ENCODE measurements at places on chromosomes 6 and 20.

GRCh38 chr20:16583474-16583873, 10.2 kb upstream of the KIF16B start:
- no peak for DNase-seq

DNA sequence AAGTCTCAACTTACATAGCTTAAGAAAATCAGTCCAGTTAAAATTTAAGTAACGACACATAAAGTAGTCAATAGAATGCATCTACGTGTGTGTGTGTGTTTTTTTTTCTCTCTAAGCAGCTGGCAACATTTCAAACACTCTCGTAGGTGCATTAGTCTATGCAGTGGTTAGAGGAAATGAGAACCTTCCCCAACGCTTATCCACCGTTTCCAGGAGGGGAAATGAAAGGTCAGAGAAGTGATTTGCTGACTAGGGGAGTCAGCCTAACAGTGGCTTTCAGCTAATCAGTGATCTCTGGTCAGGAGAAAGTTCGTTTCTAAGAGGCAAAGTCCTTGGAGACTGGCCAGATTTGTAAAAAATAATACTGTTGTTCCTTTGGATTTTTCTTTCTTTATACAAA, 806.6 kb downstream of the C6orf118 start:
- DNase-seq, result no peak

- DNase-seq, result no peak
These were observed 37.5 kb upstream of the SMOC2 start for GRCh38 chr6:168403370-168404005.

DNA sequence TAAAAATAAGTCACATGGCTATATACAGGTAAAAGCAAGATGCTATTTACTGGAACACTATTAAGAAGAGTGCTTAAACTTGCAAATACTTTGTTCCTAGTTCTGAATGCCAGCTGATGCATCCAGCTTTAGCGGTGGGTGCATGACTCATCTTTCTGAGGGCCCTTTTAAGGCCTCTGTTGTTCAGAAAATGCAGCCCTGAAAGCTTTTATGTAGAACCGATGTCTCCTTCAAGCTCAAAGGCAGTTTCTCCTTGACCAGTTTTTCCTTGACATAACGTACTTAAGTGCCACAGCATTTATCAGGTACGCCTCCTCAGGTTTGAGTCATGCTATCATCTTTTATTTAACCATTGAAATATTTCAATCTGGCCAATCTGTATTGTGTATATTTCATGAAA, 82.8 kb downstream of the MLIP start:
- DNase-seq, result no peak

DNA sequence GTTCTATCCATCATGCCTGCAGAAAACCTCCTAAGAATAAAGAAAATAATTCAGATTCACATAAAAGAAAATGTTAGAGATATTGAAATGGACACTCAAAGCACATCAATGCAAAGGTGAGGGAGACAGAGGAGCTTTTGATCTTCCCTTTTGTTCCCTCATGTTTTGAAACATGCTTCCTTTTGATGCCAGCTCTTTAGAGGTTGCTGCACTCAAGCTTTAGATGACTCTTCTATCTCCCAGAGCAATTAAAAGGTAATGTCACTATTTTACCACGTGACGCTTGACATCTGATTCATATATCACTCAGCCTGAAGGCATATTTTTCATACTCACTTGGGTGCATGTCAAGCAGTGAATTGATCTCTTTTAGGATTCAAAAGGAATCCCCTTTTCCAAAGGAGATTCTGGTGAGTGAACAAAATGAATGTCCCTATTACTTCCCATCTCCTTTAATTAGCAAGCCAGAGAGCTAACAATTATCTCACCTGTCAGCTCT, 1026.7 kb downstream of the KIF16B start:
- no peak for DNase-seq

DNA sequence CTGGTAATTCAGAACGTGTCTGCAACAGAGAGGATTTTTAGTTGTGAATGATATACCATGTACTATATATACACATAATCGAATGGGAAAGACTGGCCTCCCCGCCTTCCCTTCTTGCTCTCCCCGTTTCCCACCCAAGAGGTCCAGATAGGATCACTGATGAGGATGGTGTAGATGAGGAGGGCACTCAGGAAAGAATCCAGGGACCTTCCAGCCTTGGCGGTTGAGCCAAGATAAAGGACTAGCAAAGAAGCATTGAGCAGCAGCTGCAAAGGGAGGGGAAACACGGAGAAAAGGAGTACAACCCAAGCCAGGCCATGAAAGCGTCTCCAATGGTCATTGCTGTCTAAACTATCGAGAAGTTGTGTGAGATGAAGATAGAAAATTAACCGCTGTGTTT, 84.0 kb upstream of the EXOC2 start:
- DNase-seq, result no peak

- no peak for DNase-seq
These were observed 60.6 kb downstream of the ZNF831 start for GRCh38 chr20:59224236-59224635.

- no peak for DNase-seq
These were observed 256.1 kb upstream of the PLCB4 start for GRCh38 chr20:8812817-8813216.

GRCh38 chr6:6812427-6812826, 223.9 kb downstream of the LY86 start:
- no peak for DNase-seq

DNA sequence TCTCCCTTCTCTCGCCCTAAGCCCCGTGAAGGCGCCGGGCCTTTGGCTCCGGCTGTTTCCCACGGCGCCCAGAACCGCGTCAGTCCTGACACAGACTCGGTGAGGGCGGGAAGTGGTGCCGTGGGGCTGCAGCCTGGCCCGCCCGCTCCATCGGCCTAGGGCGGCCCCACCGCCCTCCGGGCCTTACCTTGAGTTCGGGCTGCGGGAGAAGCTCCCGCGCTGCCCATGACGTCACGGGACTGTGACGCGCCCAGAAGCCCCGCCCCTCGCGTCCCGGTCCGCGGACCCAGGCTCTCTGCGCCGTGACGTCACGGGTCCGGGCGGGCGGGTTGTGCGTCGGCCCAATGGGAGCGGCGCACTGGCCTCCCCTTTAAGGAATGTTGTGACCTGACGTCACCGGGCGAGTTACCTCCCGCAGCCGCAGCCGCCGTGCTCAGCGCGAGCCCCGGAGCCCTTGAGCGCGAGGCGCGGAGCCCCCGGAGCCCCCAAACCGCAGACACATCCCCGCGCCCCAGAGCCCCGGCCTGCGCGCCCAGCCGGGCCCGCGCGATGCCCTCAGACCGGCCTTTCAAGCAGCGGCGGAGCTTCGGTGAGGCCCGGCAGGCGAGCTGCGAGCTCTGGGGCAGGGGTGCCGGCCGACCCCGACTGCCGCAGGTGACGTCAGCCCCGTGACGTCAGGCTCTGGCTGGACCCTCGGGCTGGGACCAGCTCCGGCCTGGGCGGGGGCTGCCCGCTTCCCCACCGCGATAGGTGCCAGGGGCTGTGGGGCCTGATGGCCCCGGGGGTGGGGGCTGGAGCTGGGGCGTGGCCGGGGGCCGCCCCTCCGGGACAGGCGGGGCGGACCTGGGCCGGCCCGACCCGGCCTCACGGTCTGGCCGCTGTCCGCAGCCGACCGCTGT, at the start of gene MAP1LC3A:
Gene MAP1LC3A, plus strand, starts transcription at position 399 of the 899 bp plus-strand sequence. Its CDS starts 151 bp downstream, at position 550.
- peak; percentile 98 for DNase-seq

DNA sequence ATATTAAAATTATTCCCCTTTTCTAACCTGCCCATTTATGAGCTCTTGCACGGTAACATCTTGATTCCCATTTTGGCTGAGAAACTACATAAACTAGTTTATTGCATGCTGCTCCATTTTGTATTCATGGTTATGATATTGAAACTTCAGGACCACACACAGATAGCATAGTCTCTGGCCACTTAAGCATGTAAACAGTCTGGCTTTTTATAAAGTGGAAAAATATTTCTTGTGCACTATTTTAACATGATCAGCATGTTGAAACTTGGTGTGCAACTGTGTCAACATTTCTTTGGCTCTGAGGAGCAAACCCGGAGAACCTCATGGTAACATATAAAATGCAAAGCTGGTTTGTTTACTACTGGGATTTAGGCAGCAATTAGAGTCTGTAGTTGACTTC, 70.7 kb downstream of the SLX4IP start:
- no peak for DNase-seq

GRCh38 chr20:13054011-13054410, 45.2 kb downstream of the SPTLC3 start:
- no peak for DNase-seq

DNA sequence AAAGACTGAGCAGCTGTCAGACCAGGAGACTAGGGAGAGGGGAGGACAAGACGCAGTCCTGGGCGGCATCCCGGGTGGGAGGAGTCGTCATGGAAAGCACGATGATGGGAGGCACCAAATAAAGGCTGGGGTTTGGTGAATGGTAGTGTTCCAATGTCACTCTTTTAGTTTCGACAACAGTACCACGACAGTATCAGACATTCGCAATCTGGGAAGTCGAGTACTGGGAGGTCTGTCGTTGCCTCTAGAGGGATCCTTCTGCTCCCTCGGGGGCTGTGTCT, 32.1 kb downstream of the PSMG4 start:
- DNase-seq, result no peak

GRCh38 chr6:167276772-167277533, 14.2 kb upstream of the UNC93A start:
- no peak for DNase-seq

GRCh38 chr6:17600527-17601385, 654 bp downstream of the FAM8A1 start:
- peak; percentile 83 for DNase-seq

GRCh38 chr20:48635791-48636267, 192.0 kb downstream of the PREX1 start:
- peak; percentile 91 for DNase-seq

DNA sequence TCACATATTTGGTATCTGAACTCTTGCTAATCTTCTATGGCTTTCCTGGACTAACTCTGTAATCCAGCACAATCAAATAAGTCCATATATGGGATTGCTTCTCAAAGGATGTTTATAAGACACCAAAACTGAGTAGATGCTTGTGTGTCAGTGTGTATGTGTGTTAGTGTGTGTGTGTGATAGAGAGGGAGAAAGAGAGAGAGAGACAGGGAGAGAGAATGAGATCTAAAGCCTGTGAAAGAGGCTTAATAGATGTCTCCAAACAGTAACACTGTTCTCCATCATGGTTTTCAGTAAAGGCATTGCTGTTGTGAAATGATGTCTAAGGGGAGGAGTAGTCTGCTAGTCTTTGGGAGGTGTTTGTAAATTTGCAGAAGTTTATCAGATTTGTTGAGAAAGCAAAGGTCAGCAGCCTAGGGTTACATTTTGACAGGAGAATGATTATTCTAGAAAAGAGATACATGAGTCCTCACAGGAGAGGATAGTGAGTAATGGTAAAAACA, 73.9 kb upstream of the MLIP start:
- no peak for DNase-seq

GRCh38 chr6:130252527-130253237, 29.9 kb upstream of the SAMD3 start:
- DNase-seq, result no peak

DNA sequence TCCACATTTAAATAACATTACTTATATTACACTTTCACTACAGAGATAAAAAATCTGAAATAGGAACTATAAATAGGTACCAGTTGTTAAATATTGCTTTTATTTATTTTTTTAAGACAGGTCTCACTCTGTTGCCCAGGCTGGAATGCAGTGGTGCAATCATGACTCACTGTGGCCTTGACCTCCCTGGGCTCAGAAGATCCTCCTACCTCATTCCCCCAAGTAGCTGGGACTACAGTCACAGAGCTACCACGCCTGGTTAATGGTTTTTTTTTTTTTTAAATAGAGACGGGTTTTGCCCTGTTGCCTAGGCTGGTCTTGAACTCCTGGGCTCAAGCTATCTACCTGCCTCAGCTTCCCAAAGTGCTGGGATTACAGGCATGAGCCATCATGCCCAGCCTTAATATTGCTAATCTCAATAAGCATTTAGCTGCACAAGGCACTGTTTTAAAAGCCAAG, 17.3 kb downstream of the EEF1E1 start:
- no peak for DNase-seq

DNA sequence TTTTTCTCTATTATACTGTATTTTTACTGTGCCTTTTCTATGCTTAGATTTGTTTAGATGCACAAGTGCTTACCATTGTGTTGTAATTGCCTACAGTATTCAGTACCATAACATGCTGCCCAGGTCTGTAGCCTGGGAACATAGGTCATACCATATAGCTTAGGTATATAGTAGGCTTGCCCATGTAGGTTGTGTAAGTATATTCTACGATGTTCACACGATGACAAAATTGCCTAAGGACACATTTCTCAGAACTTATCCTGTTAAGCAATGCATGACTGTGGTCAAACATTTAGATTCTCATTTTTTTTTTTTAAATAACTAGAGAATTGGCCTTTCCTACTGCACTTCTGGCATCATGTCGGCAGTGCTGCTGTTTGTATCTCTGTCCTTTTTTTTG, 253.7 kb upstream of the SUPT3H start:
- no peak for DNase-seq

DNA sequence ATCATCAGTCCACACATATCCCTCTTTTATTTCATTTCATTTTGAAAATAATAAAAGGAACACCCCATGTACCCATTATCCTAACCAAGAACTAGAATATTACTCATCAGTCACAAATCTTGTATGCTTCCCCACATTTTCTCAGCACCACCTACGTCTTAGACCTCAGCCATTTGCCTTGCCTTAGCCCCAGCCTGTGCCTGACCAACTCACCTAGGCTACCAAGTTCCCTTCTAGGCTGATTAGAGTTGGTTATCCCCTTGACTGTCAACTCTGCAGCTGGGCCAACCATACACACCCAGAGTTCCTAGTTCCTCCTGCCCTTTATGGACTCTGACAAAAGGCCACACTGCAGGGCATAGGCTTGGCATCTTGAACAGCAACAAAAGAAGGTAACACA, 33.4 kb upstream of the IPCEF1 start:
- no peak for DNase-seq

GRCh38 chr20:20248620-20249200, 119.2 kb upstream of the INSM1 start:
- DNase-seq, result no peak

DNA sequence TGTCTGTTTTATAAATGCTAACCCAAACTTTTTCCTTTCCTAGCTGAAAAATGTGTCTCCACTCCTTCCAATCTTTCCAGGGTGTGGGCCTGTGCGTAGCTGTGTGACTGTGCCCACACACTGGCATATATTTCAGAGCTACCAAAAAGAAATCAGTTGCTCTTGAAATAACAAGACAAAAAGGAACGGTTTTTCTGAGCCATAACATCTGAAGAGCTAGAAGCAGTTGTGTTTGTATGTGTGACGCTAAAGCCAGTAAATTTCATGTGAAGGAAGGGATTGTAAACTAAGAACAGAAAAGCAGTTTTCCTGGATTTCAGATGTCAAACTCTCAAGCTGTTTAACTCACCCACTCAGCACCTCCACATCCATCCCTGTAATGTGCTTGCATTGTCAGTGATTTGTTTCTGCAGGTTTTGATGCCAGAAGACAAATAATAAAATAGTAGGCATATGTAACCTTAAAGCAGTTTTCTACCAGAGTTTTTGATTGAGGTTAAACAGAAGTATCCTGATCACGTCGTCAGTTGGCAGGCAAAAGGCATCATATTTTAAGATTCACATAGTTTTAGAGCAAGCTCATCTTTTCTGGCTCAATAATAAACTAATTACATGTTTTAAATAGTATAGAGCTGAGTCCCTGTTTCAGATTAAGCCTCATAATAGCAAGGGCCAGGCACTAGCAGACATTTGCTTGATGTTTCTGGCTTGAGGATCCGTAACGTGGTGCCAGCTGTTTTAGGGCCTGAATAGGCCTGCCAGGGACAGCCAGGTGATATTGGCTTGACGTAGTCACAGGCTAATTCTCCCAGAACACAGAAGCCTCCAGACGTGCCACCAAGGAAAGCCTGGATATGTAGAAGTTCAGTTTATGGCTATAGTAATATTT, 90.9 kb downstream of the FOXO3 start:
- DNase-seq, result no peak

Measured in activated CD4-positive, alpha-beta T cell treated with anti-CD3 and anti-CD28 coated beads, Interleukin-2, amount 10 ng/mL, durations not matched to agents 24 days and 14 days (primary cell).